ENCODE measurements at places on chromosomes 2 and 18. TPM values are rescaled to one million over a fixed set of nuclear protein-coding genes. Genes with fewer than 3 reads are reported as not detected.

The GPR55 gene
- not detected for total RNA-seq

The LDLRAD4 gene
- total RNA-seq: 7.2 TPM

The MATN3 gene
- total RNA-seq: 3.4 TPM

The LONRF2 gene
- total RNA-seq: not detected

The TLX2 gene
- not detected for total RNA-seq

The PLEK gene
- total RNA-seq: 0.11 TPM

The CHST9 gene
- total RNA-seq: not detected

The BOLL gene
- total RNA-seq: not detected

The QPCT gene
- 12.8 TPM for total RNA-seq

The IMMT gene
- total RNA-seq: 114 TPM
